ENCODE measurements at places on chromosomes 12 and 14. TPM values are rescaled to one million over a fixed set of nuclear protein-coding genes. Genes with fewer than 3 reads are reported as not detected.

The NT5DC3 gene
- 6.0 TPM for total RNA-seq

The CDH24 gene
- total RNA-seq, result 7.6 TPM

The MGP gene
- total RNA-seq, result 6.7 TPM

The EPYC gene
- total RNA-seq, result not detected

The SLC25A47 gene
- not detected for total RNA-seq

The SLC7A7 gene
- 2.5 TPM for total RNA-seq

The TMEM30B gene
- total RNA-seq, result 2.0 TPM

The CLEC4C gene
- total RNA-seq, result not detected

The AQP6 gene
- total RNA-seq, result not detected

The RTL1 gene
- total RNA-seq, result under 0.01 TPM

The LPAR5 gene
- total RNA-seq, result not detected

The ACRBP gene
- 0.34 TPM for total RNA-seq

The BDKRB1 gene
- 13.4 TPM for total RNA-seq

The SETD1B gene
- total RNA-seq, result 2.0 TPM

The ADAM21 gene
- 0.77 TPM for total RNA-seq

The CRY1 gene
- total RNA-seq, result 6.1 TPM

The B4GALNT1 gene
- 0.77 TPM for total RNA-seq

The WNT1 gene
- total RNA-seq, result not detected

The NEUROD4 gene
- not detected for total RNA-seq

The NR1H4 gene
- total RNA-seq, result not detected

The HOXC9 gene
- 0.52 TPM for total RNA-seq

The LMNTD1 gene
- total RNA-seq, result 0.32 TPM

The OR8S1 gene
- total RNA-seq, result not detected

The MYO1A gene
- under 0.01 TPM for total RNA-seq

The GUCY2C gene
- total RNA-seq, result not detected

The VPS37B gene
- total RNA-seq, result 7.6 TPM

The KLRC1 gene
- not detected for total RNA-seq

The RNASE2 gene
- not detected for total RNA-seq

The ATF1 gene
- 27.3 TPM for total RNA-seq

The PTPN21 gene
- total RNA-seq, result 8.2 TPM

The SERPINA1 gene
- 0.16 TPM for total RNA-seq

The LAG3 gene
- total RNA-seq, result 0.09 TPM

The NPC2 gene
- 280 TPM for total RNA-seq

The LHX5 gene
- total RNA-seq, result not detected

The ULK1 gene
- total RNA-seq, result 9.9 TPM

The SSTR1 gene
- 0.26 TPM for total RNA-seq

The HOXC5 gene
- 0.16 TPM for total RNA-seq

The TAS2R19 gene
- 3.9 TPM for total RNA-seq

The B4GALNT3 gene
- total RNA-seq, result under 0.01 TPM

The OR6C65 gene
- total RNA-seq, result not detected

The KRT6C gene
- total RNA-seq, result not detected

The HSPA2 gene
- total RNA-seq, result 2.5 TPM

The SCNN1A gene
- total RNA-seq, result 0.16 TPM

The MMP17 gene
- total RNA-seq, result 8.8 TPM
